Fibroblast of gingiva (primary cell): ENCODE measurements at places on chromosomes 4 and X.

- DNase-seq: peak; percentile 77
Observed at GRCh38 chr4:128570387-128570975, 239.0 kb upstream of the JADE1 start.

- DNase-seq: no peak
Observed at GRCh38 chr4:76943790-76944189, 5.8 kb upstream of the SEPTIN11 start.

DNA sequence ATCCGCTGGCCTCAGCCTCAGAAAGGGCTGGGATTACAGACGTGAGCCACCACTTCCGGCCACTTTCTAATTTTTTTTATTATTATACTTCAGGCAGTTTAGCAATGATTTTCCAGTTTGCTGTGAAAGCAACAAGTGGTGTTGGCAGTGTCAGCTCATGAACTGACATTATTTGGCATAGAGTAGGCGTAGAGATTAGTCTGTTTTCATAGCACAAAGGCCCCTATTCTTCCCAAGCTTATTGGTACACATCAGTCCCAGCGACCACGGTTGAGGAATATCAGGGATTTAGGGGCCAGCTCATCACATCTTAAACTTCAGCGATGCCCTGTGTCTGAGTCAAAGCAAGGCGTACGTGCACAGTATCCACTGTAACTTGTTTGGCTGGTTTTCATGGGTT lies 53.0 kb upstream of the RASSF6 start:
- no peak for DNase-seq

DNA sequence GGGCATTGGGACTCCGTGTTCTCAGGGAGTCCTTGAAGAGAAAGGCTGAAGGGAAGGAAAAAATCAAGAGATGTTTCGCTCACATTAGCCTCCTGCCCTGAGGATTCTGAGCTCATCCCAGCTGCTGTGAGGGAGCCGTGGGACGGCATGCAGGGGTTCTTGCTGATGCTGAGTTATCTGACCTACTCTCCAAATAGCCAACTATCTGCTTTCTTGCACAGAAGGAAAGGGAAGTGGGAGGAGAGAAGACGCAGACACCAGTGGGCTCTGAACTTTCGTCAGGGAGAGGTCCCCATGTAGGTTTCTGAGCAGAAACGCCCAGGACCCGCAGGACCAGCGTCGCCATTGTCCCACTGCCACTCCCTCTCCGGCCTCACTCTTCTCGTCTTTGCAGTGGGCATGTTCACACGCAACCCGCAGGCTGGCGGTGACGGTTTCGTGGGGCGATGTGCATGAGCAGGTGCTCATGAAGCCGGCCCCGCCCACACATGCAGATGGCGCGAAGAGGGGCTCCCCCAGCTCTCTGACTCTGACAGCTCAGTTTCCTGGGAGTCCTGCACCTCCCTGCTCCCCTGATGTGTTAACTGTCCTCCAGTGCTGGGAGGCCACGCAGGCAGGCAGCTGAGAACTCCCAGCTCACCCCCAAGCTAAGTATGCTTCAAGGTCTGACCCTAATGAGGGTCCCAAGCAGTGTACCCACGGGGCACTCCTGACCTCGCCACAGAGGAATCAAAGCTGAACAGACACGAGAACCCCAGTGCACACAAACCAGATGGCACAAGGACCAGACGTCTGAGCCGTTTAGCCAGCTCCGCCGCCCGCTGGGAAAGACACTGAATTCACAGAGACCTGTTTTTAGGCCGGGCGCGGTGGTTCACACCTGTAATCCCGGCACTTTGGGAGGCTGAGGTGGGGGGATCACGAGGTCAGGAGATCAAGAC lies 13.6 kb upstream of the ABLIM2 start:
- no peak for DNase-seq

GRCh38 chrX:23883737-23884354 lies 23.9 kb downstream of the APOO start:
- DNase-seq: peak; percentile 34

DNA sequence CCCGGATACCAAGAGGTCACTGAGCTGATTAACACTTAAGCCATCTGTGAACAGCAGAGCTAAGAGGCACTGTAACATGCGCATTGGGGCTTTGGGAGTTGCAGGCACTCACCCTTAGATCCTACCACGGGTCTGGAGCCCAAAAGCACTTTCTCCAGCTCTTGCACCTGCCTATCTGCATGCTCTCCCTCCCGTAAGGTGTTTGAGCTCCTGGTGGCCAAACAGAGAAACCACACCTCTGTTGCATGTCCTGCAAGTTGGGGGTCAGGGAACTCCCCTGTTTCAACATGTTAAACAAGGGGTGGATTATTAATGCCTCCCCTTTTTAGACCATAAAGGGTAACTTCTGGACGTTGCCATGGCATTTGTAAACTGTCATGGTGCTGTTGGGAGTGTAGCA lies 49.8 kb downstream of the GYPA start:
- no peak for DNase-seq

DNA sequence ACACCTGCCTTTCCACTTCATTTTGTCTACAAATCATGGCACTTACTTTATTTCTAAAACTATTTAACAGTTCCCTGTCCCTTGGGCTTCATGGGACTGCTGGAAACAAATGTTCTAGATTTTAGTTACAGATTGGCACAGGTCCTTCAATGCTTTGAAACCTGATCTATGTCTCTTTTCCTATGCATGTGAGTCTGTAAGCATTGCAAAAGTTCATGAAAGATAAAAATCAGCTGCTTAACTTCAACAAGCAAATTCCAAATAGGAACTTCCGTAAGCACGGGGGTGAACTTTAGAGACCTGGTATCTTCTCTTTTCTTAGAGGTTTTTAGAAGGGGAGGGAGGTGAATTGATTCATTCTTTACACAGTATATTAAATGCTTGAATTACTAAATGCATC lies 9.5 kb downstream of the LGI2 start:
- peak; percentile 44 for DNase-seq

- no peak for DNase-seq
Observed at GRCh38 chrX:142613403-142613802, 408.3 kb upstream of the MAGEC2 start.

DNA sequence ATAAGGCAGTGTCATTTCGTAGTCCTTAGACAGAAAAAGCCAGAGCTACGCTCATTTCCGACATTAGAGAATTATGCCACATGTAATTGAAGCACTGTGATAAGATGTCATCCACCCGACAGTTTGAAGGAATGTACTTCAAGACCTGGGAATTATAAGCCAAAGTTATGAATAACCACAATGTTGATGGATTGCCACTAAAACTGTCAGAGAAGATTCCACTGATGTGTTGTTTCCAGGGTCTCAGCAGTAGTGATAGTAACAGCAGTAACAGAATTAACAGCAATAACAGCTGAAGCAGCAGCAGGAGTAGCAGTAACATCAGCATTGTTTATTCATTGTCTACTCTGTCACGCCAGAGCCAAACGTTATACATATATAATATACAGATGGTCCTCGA lies 24.7 kb downstream of the RAB33A start:
- no peak for DNase-seq

DNA sequence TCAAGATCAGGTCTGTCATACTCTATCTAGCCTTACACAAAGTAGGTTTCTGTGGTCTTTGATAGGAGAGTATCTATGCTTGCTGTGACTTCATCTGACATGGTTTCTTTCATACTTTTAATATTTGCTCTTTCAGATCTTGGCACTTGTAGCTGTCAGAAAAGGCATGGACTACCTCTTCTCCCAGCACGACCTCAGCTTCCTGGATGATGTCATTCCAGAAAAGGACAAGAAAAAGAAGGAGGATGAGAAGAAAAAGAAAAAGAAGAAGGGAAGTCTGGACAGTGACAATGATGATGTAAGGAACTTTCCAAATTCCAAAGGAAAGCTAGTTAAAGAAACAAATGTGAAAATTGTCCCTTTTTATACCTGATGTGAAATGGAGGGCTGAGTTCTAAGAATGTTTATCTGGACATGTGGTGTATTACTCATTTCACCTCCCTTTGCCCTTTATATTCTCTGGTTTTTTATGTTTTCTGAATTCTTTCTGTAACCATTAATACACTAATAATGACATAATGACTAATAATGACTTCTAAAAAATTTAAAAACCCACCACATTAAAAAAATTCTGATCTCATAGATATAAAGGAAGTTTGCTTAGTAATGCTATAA lies 221.2 kb downstream of the SLC4A4 start:
- no peak for DNase-seq

DNA sequence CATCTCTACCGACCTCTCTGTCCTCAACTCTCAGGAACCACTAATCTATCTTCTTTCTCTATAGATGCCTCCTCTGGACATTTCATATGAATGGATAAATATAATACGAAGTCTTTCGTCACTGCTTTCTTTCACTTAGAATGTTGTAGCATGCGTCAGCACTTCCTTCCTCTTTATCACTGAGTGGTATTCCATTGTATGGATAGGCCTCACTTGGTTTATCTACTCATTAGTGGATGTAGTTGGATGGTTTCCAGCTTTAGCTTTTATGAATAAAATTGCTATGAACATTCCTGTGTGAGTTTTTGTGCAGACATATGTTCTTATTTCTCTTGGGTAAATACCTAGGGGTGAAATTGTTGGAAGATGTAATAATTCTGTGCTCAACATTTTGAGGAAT lies 528.2 kb upstream of the FAT1 start:
- no peak for DNase-seq

- peak; percentile 36 for DNase-seq
Observed at GRCh38 chr4:156638334-156638733, 333.3 kb downstream of the PDGFC start.

DNA sequence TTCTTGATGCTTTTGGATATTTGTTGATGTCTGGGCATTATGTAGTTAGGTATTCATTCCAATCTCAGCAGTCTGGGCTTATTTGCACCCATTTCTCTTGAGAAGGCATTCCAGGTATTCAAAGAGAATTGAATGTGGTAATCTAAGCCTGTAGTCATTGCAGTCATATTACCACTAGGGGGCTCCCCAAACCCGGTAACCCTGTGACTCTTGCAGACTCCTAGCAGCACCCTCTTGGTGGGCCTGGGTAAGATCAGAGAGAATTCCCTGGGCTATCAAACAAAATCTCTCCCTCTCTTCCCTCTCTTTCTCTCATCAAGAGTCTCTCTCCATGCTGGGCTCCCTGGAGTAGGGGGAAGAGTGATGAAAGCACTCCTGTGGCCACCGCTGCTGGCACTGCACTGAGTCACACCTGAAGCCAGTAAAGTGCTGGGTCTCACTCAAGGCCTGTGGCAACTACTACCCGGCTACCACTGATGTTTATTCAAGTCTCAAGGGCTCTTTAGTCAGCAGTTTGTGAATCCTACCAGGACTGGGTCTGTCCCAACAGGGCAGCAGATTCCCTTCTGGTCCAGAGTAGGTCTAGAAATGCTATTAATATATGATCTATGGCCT lies 187.7 kb upstream of the NUDT10 start:
- DNase-seq: no peak

- DNase-seq: no peak
Observed at GRCh38 chrX:109635146-109635545, 10.2 kb upstream of the KCNE5 start.

DNA sequence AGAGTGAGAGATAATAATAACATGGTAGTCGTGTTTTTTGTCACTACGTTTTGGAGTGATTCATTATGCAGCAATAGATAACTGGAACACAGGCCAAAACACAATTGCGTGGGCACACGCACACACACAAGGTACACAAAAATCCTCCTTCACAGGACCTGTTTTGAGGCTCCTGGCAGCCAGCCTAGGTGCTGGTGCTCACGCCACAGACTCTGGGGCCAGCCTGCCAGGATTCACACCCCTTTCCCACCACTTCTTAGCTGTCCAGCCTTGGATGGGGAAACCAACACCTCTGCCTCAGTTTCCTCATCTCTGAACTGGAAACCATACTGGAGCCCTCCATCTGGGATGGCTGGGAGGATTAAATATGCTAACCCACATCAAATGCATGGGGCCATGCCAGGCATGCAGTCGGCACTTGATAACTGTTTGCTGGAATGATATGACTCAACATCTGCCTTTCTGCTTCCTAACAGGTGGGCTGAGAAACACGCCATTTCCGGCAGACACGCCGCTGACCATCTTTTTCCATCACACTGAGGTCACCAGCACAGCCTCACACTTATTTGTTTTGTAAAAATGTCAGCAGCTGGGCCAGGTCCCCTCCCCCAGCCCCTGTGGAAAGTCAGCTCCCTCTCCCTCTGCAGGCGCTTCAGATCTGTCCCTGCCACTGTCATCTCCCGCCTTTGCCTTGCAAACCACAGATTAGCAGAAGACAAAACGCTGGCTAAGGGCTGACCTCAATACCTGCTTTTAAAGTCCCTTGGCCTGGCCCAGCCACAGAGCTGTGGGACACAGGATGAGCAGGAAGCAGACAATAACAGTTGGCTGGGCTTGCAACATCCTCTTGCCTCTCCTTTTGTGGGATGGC lies 237.5 kb downstream of the BCOR start:
- no peak for DNase-seq

GRCh38 chrX:24767557-24767956 lies 73.8 kb downstream of the POLA1 start:
- DNase-seq: no peak

DNA sequence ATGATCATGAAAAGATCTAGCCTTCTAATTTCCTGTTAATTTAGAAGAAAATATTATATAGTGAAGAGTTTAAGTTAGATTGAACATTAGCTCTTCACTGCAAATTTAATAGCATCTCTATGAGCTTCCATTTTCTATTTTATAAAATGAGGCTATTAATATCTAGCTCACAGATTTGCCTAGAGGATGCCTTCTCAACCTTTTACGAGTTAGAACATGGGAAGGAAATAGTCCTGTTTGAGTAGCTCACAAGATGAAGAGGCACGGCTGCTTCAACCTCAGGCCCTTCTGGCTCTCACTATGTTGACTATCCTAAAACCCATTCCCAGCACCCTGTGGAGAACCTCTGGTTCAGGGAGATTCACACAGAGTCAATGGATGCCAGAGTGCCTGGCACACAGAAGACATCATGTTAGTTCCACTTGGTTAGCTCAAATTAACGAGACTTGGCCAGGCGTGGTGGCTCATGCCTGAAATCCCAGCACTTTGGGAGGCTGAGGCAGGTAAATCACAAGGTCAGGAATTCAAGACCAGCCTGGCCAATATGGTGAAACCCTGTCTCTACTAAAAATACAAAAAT lies 97.9 kb upstream of the GUCY1A1 start:
- DNase-seq: no peak

DNA sequence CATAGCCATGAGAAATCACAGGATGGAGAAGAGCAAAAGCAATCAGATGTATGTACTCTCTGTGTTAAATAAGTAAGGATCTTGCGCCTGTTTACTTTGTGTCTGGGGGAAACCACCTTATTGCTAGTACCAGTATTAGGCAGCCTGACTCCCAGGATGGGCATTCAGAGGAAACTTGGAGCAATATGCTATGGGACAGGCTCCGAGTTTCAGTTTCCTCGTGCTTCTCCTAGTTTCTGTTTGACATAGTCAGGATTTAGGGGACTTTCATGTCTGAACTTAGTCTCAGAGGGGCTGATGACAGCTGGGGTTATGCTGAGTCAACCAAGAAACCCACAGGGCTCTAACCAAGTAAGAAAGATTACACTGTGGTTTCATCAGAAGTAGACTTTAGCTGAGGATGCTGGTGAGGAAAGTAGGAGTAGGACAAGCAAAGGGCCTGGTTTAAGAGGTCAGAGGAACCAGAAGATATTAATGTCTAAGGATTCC lies 13.5 kb downstream of the NSUN7 start:
- no peak for DNase-seq
